HCT116 (cell line): ENCODE measurements at places on chromosomes 13 and 19. TPM values are rescaled to one million over a fixed set of nuclear protein-coding genes. Genes with fewer than 3 reads are reported as not detected.

DNA sequence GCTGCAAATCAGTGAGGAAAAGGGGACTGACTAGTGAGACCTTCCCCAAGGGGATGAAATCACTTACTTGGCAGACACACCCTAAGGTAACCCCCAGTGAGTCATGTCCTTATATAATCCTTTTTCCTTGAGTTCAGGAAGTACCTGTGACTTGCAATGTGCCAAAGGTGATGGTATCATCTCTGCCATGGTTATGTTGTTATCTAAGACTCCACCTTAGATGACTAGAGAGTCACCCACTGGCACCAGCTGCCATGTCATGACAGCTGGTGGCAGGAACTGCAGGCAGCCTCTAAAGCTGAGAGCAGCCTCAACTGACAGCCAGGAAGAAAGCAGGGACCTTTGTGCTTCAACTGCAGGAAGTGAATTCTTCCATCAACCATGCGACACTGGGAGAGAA, 12.5 kb downstream of the PBX4 start:
- DNase-seq, result peak; percentile 82

The FOXA3 gene
- total RNA-seq, result 5.8 TPM

The TMEM86B gene
- 10.6 TPM for total RNA-seq

The BABAM1 gene
- 93.3 TPM for total RNA-seq

- DNase-seq, result no peak
Observed at GRCh38 chr19:55940306-55940705, 7.3 kb upstream of the NLRP8 start.

DNA sequence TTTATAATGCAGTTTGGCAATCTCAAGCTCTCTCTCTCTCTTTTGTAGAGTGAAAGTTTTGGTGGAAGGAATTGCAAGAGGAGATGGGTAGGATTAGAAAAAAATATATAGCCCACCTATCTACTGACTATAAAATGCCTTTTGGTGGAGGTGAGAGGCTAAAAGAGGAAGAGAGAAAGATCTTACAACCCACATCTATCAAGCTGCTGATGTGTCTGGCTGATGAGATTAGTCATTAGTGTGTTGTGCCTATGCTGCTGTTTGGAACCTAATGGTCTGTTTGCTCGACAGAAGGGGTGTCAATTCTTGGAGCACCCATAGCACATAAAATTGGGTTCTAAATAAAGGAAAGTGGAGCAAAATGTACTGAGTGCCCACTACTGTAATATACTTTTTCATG, 411.0 kb downstream of the HS6ST3 start:
- no peak for DNase-seq

DNA sequence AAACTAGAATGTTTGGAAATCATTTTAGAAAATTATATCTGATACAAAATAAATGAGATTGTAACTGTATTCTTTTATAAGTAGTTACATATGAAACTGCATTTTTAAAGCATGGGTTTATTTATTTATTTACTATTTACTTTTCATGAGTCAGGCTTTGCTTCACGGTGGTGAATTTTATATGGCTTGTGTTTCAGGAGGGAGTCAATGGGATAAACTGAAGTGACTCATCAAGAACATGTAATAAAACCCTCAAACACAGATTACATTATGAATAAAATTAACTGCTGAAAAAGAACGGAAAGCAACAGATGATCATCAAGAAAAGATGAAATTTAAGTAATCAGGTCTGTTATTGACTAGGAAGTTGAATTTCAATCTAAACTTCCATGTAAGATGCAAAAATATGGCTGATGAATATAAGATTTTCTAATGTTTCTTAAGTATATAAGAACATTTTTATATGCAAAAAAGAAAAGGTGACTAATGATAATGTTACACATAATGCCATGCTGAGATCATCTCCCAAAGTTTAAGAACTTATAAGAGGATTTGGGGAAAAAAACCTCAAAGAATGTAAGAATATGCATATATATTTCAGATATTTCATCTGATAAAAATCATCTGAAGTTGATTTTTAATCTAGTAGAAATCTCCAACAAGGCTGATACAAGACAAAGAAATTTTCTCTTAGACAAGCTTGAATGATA, 383.6 kb downstream of the SLITRK1 start:
- DNase-seq, result no peak

The CBY2 gene
- not detected for total RNA-seq

- no peak for DNase-seq
Observed at GRCh38 chr13:67229481-67230403, at the start of gene PCDH9. PCDH9 (minus strand) TSS chr13:67230336; CDS start chr13:67228440, 1,896 bp downstream.

DNA sequence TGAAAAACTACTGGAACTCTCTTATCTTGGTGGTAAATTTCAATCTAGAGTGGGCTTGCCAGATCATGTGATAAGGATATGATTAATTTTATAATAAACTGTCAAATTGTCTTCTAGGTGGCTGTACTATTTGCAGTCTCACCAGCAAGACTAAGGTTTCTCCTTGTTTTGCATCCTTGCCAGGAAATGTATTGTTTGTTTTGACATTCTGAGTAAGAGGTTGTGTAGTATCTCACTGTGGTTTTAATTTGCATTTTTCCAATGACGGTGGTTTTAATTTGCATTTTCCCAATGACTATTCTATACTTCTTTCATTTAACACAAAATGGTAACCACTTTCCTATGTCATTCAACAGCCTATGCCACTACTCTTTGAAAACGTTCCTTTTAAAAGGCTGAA, 2.0 kb downstream of the CAB39L start:
- no peak for DNase-seq

- no peak for DNase-seq
Observed at GRCh38 chr19:5891938-5892771, 11.4 kb downstream of the NDUFA11 start.

The DAND5 gene
- total RNA-seq, result 0.25 TPM

DNA sequence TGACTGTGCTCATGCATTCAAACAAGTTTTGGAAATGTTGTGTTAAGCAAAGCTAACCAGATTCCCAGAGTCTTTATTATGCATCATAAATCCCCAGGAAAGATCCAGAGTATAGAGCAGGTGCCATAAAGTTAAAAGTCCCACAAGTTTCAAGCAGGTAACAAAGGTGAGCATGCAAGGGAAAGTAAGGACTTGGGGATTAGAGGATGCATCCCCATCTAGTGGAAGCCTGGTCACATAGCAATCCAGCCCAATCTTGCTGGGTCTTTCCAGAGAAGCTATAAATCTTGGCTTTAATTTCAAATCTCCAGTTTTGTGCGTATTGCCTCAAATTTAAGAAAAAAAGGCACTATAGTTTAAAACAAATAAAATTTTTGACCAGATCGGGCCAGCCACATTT, 72.7 kb downstream of the ZNF254 start:
- DNase-seq, result no peak

The LILRA1 gene
- not detected for total RNA-seq

GRCh38 chr19:38665219-38665931, 17.9 kb downstream of the ACTN4 start:
- DNase-seq, result no peak

GRCh38 chr19:29569038-29569911, 36.8 kb upstream of the POP4 start:
- DNase-seq, result no peak

DNA sequence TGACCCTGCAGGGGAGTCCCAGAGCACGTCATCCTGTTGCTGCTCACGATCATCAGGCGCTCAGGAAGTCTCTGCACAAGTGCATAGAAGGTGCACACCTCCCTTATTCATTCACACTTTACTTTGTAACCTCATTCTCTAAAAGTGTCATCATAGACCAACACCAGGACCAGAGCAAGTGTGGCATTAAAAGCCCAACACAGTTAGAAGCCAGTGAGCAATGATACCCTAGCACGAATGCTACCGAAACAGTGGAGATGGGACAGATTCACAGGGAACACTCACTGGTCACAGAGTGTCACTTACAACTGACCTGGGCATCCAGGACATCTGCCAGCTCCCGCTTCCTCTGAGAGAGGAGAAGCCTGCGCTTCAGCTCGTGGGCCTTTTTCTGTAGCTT, 17.0 kb downstream of the HAUS8 start:
- DNase-seq, result no peak

GRCh38 chr13:42123600-42123999, 75.2 kb downstream of the DGKH start:
- no peak for DNase-seq
